NCI-H446 (cell line): ENCODE measurements at places on chromosomes 7 and 10.

DNA sequence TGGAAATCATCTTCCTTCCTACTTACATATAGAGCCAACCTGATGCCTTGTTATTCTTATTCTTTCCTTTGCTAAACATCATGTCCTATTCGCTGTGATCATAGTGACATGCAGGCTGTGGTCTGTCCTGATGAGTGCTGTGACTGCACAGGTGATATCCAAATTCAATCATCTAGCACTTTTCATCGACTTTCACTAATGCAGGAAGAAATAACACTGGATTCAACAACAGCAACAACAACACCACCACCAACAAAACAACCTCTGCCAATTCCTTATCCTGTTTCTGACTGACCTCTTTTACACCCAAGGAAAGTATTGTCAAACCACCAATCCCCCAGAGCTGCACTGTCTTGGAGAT is 203.2 kb upstream of the PHYHIPL start:
- DNase-seq: no peak

DNA sequence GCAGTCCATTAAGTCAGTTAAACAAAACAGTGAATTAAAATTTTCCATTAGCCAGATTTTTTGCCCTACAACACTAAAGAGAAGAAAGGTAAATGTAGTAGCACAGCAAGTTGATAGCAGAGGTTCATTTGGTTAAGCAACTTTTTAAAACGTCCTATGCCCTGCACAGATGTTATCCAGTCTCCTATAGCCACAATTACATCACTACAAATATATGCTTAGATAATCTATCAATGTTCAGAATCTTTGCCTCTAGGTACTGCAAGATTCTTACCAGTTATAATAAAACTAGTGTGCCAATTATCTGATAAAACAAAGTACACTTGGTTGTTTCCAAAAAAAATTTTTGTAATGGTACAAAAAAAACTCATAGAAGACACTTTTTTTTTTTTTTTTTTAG is 175.5 kb upstream of the MYO3A start:
- no peak for DNase-seq

DNA sequence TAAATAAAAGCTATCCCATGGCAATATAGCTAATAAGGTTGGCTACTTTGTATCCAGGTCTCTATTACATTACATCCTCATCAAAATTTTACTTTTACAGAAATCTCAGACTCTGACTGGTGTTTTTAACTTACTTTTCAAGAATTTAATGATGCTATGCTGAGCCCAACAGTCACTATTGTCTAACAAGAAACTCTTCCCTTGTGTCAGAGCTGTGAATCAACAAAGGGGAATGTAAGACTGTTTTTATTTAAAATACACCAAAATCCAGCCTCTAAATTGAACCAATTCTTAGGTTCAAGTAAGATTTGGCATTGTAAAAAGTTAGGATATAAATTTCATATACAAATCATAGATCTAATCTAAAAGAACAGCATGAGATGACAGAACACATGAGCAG is 7.0 kb downstream of the RTKN2 start:
- no peak for DNase-seq

DNA sequence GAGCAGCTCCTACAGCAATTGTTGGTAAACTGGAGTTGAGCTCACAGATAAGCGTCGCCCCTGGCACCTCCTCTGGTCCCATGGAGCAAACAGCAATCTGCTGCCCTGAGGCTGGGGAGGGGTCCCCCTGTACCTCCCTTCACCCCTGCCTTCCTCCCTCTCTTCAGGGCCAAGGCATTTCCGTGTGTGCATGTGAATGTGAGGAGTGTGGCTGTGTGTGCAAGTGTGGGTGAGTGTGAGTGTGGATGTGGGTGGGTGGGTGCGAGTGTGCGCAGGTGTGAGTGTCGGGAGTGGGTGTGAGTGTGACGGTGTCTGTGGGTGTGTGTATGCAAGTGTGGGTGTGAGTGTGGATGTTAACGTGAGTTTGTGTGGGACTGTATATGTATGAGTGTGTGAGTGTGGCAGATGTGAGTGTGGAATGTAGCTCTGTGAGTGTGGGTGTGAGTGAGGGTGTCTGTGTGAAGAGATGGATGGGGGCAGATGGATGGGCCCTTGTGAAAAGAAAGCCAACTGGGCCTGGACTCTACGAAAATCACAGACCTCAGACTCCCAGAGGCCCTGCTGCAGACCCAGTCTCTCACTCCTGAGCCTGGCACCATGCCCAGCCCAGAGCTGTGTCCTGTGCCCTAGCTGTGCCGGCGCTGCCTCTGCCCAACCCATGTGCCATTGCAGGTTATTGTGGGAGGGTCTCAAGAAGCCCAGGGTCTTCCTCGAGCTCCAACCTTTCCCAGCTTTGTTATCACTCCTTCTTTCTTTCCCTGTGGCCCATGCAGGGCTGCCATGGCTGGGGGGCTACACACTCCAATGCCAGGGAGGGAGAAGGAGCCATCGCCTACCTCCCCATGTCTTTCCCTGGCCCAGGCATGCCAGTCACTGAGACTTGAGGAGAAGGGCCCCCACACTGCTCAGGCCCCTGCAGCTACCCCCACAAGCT is 73.9 kb downstream of the GRID1 start:
- DNase-seq: no peak

GRCh38 chr10:102300278-102300843 is 55.0 kb downstream of the GBF1 start:
- DNase-seq: no peak

DNA sequence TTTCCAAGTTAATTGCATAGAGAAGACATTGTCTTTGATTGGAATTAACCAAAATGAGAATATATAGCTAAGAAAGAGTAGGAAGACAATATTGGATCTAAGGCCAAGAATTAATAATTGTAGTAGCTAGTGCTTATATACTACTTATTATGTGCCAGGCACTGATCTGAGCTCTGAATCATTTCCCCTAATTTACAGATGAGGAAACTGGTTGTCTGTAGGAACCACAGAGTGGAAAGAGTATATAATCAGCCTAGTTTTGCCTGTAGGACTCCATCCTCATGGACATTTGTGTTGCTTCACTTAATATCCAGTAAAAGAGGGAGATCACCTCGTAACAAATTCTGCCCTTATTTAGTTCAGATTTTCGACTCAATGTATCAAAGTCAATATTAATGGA is 127.9 kb downstream of the ARID5B start:
- no peak for DNase-seq

DNA sequence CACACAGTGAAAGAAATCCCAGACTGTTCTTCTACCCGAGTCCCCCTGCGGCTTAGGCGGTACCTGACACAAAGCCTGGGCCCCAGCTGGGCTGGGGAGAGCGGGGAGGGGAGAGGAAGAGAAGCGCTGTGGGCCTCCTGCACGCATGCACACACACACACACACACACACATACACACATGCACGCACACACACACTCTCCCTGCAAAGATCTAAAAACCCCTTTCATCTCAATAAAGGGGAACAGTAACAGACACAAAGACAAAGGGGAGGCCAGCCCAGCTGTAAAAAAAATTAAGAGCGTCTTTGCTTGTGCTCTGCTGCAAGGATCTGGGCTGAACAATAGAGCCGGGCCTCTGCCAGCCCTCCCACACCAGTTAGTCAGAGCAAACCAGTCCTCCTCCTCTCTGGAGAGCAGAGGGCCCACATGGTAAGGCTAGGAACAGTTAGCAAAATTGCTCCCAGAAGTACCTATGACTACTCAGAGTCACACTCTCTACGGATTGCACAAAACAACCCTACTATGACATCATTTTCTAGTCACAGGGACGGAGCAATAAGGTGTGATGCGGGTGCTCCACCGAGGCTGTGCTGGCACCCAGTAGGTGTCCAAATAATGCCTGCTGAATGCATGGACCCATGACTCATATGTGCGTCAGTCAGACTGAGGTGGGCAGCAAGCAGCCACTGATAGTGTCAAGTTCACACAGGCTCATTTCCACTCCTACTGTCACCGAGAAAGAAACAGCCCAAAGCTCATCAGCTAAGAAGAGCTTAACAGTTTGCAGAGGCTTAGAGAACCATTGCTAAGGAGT is 9.2 kb downstream of the ITPRIP start:
- no peak for DNase-seq

DNA sequence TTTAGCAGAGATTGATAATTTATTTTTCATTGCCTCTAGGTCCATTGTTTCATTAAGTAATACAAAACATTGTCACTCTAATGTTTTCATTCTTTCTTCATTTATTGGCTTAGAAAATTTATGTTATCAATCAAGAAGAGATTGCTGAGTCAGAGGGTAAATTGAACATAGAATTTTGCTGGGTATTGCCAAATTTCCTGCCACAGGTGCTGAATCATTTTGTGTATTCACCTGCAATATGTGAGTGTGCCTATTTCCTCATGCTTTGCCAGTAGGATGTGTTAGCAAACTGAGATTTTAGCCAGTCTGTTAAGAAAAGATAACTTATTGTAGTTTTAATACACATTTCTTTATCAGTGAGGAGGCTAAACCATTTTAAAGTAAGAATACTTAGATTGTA is 38.0 kb downstream of the MARCHF5 start:
- DNase-seq: no peak

GRCh38 chr10:8485032-8485431 is 430.5 kb downstream of the GATA3 start:
- DNase-seq: no peak

GRCh38 chr7:44275957-44276570 is 49.3 kb downstream of the CAMK2B start:
- no peak for DNase-seq

GRCh38 chr7:4841007-4841784 is 20.6 kb downstream of the PAPOLB start:
- DNase-seq: no peak

GRCh38 chr10:111131168-111131799 is 54.5 kb downstream of the ADRA2A start:
- no peak for DNase-seq

DNA sequence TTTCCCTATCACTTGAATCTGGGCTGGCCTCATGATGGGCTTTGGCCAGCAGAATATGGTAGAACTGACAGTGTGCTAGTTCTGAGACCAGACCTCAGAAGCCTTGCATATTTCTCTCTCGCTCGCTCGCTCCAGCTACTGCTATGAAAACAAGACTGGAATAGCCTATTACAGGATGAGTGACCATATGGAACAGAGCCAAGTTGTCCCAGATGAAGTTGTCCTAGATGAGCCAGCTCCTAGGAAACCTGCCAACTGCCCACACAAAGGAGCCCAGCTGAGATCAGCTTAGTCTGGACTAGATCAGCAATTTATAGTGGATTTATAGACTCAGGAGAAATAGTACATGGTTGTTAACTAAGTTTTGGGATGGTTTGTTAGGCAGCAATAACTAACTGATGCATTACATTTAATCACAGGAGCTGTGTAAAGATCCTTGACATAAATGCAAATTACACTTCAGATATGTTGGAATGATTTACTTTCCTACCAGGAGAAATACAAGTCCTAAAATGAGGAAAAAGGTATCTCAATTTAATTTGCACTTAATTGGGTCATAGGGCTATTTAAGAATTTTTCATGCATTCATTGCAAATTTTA is 6.8 kb upstream of the HECW1 start:
- no peak for DNase-seq

GRCh38 chr10:33129996-33130386 is 172.0 kb upstream of the ITGB1 start:
- no peak for DNase-seq

DNA sequence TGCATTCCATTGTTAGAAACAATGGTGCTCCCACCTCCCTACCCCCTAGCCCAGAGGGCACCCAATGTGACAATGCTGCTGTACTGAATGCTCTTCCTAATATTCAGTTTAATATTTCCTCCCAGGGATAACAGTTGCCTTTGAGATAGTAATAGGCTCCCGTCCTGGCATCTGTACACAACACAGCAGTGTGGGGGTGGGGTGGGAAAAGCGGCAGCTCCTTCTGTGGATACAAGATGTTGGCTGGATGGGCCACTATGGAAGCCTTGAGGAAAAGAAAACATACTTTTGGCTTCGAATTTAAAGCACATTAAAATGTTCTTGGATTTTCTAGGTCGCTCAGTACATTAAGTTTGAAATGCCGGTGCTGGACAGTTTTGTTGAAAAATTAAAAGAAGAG is 9.2 kb upstream of the ZNF22 start:
- DNase-seq: no peak

GRCh38 chr7:51233374-51233773 is 83.2 kb downstream of the COBL start:
- no peak for DNase-seq

- DNase-seq: no peak
Measured at GRCh38 chr10:114350751-114351150, 53.6 kb downstream of the AFAP1L2 start.

DNA sequence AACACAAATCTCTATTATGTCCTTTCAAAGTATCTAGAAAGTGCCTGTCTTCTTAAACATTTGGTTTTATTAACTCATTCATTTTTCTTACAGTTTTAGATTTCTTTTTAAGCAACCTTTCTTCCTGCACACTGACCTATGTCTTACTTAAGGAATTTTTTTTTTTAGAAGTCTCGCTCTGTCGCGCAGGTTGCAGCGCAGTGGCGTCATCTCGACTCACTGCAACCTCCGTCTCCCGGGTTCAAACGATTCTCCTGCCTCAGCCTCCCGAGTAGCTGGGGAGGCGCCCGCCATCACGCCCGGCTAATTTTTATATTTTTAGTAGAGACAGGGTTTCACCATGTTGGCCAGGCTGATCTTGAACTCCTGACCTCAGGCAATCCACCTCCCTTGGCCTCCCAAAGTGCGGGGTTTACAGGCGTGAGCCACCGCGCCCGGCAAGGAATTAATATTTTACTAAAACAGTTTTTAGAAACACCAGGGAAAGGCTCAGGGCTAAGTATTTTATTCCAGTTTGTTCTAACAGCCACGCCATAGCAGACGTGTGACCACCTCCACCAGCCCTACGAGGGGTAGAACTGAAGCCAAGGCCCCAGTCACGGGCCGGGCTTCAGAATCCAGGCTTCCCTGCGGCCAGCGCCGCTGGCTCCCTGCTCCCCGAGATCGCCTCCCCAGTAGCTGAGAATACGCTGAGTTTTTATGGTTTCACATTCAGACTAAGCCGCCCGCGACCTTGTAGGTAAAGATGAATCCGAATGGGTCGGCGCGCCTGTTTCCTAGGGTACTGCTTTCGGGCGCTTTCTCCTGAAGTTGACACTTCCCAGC is 941 bp upstream of the LUC7L2 start:
- DNase-seq: no peak

DNA sequence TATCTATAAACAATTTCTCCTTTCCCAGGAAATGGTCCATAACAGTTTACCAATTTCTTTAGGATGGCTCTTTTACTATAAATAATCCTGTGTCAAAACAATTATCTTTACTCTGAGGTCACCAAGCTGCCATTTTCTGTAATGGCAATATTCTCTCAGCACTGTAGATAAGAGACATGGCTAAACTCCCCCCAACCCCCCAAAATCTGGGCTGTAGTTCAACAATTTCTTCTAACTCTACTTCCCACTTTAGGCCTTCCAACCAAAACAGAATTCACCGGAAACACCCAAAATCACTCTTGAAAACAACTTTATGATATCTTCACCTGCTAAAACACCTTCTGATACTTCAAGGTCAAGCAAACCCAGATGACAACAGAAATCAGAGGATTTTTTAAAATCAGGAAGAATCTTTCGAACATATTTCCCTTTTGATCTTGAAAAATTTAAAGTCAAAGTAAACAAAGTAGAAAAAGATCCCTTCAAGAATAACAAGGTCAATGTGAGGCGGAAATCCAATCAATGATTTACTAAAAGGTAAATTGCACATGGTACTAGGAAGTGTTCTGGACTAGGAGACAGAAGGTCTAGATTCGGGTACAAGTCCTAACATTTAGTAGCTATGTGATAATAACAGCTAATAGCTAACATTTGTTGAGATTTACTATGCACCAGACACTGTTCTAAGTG is 176.8 kb downstream of the CPEB3 start:
- DNase-seq: no peak
